NCI-H187 treated with DMSO at 0.1 percent for 48 hours (cell line): ENCODE measurements at places on chromosomes 6 and 20.

DNA sequence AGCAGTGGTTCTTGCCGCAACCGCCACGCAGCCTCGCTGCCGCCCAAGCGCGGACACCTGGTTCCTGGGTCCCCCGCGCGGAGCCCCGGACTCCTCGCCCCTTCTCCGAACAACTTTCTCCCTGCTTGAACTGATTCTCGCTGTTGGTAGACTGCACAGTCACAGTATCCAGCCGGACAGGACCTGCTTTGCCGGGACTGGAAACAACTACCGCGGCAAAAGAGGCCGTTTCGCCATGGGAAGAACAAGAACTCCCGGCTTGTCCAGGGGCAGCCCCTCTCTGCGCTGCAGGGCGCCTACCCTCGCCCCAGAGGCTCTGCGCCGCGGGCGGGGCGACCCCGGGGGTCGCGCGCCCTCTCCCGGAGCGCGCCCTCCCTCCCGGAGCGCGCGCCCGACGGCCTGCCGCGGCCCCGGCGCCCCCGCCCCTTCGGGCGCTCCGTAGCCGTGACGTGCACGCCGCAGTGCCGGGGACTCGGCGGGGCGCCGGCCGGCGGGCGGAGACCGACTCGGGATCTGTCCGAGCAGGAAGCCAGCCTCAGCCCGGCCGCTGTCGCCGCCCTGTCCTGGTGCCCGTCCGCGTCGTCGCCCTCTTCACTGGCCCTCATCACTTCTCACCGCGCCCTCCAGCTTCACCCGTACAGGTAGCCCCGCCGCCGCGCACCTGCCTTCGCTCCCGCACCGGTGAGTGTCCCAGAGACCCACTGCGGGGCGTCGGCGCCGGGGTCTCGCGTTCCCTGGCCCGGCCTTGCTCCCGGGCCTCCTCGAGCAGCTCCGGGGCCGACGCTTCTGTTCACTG is at the start of gene MYO6:
Gene MYO6 (plus strand): TSS at position 497 of the 796 bp plus-strand sequence. CDS start 68,309 bp downstream, outside the sequence.
- no peak for DNase-seq

GRCh38 chr6:122653094-122653493 is 42.9 kb downstream of the PKIB start:
- no peak for DNase-seq

DNA sequence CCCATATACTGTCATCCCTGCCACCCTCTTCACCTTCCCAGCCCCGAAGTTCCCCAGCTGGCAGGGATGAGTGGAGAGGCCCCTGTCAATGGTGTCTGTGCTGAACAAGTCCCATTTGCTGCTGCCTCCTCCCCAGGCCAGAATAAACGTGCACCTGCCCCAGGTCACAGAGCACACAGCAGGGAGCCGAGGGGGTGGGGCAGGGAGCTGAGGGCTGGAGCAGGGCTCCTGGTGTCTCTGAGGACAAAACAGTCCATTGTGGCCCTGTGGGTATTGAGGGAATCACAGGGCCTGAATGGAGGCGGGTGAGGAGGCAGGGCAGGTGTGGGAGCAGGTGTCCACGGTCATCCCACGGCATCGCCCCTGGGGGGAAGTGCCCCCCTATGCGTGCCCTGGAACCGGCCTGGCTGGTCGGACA is 55.8 kb downstream of the SNAI1 start:
- peak; percentile 19 for DNase-seq

DNA sequence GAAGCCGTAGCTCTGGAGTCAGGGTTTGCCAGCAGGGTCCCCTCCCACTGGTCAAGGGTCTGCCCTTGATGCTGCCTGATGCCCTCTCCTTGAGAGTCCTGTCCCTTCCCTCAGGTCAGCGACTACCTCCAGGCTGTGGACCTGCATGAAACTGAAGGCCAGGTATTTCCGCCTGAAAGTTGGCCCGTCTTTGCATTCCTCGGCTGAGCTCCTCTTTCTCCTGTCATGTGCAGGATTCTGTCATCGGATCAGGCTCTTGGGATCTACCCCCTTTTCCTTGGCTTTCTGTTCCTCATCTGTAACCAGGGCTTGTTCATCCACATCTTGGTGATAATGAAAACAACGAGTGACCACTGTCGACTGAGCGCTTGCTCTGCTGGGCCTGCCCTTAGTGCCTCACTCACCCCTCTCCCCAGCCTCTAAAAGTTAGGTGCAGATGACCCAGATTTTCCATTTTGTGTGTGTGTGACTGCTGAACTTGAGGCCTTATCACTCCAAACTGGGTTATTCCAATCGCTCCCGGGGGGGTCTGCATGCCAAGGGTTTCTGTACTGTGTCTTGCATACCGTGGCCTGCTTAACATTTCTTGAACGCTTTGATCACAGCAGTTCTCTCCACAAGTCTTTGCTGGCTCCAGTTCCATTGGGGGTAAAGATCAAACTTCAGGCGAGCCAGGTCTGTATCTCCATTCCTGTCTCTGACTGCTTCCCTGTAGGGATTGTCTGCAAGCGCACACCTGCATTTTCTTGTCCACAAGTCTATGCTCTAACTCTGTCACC is 81.6 kb downstream of the DTD1 start:
- no peak for DNase-seq

GRCh38 chr6:2971420-2972218 is at the start of gene SERPINB6:
TSS of gene SERPINB6 (minus strand) at chr6:2971567. CDS start at chr6:2959332, 12,235 bp downstream.
- no peak for DNase-seq

DNA sequence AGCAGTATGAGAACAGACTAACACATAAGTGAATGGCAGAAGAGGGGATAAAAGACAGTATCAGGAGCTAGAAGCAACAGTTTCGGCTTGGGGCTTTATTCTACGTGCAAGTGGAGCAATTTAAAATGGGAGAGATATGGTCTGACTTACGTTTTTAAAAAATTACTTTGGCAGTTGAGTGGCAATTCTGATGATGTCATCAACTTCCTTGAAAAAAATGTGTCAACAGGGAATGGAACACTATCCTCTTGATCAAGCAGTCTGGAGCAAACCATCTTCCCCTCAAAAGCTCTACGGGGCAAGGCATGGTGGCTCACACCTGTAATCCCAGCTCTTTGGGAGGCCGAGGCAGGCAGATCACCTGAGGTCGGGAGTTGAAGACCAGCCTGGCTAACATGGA is 24.1 kb downstream of the PTPRT start:
- DNase-seq, result no peak

DNA sequence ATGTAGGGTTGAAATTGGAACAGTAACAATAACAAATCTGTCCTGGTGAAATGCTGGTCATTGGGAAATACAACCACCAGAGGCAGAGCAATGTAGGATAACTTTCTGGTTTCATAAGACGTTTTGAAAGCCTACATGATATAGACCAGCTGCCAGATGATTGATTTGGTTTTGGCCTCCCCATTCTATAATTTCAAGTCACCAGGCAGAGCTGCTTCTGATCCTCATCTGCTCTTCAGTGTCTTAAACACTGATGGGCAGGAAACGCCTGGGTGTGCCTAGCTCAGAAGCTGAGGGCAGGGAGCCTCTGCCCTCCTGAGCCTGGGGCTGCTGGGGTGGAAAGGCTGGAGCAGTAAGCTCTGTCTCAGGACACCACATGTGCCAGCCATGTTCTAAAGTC is 24.5 kb downstream of the DHX35 start:
- no peak for DNase-seq
